ENCODE measurements at places on chromosomes 3 and 15.

DNA sequence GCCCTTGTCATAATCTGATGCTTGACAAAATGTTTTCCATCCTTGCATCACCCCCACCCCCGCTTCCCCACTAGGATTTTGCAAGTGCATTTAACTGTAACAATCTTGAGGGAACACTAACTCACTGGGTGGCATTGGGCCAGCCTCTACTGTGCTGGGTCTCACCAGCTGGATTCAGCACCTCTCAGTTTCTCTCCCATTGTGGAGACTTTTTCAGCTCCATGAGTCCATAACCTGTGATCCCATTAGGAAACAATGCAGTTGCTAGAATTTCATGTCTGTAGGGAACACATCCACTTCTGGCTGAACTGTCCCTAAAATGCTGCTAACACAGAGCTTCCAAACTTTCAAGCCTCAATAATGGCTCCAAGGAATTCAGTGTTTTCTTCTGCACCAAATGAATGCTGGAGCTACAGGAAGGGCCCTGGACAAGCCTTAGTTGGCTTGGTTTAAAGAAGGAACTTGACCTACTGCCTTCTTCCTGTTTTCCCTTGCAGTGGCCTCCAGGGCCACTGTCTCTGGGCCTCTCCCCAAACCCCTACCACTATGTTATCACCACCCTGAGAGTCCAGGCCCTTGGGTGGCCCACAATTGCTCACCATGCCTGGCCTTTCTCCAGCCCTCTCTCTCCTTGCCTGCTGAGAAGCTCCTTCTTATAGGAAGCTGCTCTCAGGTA, 15.6 kb downstream of the CYP19A1 start:
- DNase-seq: peak; percentile 61

DNA sequence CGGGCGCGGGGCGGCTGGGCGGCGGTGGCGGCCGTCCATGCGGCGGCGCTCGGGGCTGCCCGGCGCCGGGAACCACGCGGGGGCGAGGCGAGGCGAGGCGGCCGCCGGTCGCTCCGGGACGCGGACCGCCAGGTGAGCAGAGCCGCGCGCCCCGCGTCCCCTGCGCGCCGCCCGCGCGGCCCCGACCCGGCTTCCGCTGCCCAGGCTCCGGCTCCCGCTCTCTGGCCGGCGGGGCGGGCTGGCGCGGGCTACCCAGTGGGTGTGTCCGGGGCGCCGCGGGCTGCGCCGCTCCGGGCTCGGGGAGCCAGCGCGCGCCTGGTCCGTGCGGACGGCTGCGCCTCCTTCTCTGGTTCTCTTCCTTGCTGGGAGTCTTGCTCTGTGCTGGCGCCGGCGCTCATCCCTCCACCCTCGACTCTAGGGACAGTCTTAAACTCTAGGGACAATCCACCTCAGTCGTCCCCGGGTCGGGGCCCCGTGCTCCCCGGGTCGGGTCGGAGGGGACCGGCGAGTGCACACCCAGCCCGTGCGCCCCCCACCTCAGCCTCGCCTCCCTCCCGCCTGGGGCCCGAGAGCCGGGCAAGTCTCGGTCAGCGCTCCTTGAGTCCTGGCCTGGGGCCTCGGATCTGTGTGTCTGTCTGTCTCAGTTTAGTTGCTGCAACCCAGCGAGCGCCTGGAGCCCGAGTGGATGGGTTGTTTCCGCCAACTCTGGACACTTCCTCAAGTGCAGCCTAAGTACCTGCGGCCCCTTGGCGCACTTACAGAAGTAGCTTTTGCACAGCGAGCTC, 488 bp downstream of the THSD4 start:
- DNase-seq: no peak

- DNase-seq: no peak
Observed at GRCh38 chr3:18738393-18739098, 313.4 kb upstream of the SATB1 start.

GRCh38 chr15:31207246-31207645, 105.7 kb upstream of the TRPM1 start:
- no peak for DNase-seq

DNA sequence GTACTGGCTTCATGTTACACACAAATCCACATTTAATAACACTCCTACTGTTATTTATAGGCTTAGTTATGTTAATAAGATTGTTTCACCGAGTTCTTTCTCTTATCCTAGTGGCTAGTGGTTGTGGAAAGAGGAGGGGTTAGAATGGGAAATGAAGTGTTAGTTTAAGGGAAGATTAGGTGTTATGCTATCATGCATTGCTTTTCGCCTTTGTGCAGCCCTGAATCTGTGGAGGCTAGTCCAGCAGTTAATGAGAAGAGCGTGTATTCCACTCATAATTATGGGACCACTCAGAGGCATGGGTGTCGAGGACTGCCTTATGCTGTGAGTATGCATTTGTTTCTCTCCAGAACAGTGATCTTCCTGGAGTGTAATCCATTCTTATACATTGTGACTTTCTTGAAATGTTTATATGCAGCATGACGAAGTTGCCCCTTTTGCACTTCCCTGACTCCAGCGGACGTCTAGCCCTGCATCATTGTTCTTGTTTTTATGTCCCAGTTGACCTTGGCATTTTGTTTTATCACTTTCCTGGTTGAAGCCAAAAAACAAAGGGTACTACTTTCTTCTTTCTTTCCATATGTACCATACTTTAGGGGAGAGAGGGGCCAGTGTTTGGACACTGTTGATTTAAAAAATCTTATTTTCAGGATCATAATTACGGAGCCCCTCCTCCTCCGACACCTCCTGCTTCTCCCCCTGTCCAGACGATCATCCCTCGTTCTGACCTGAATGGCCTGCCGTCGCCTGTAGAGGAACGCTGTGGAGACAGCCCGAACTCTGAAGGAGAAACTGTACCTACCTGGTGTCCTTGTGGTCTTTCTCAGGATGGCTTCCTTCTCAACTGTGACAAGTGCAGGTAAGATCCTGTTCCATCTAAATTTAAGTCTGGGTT, 36.5 kb downstream of the SETD5 start:
- DNase-seq: no peak

DNA sequence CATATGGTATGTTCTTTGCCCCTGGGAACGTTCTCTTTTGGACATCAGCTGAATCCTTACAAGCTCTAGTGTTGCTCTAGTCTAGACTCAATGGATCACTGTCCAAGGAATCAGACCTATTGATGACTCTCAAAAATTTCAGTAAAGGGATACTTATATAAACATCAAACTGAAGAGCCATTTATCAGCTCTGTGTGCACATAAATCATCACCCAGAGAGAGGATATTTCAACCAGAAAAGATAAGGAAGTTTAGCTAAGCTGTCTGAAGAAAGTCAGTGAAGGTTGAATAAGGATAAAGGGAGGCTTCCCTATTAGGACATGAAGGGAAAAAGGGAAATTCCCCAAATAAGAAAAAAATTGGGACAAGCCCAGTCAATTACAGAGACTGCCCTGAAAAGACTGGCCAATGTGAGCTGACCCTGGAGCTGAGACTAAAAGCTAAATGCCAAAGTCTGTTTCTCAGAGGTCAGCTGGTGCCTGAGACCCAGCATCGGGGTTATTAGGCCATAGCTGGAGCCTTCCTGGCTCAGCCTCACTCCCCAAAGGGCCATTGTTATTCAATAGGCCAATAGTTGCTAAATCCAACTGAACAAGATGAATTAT, 424.1 kb upstream of the THBS1 start:
- DNase-seq: no peak

GRCh38 chr3:113275583-113275928, 64.2 kb downstream of the BOC start:
- DNase-seq: no peak

GRCh38 chr15:62026487-62027262, 33.6 kb downstream of the VPS13C start:
- DNase-seq: no peak

DNA sequence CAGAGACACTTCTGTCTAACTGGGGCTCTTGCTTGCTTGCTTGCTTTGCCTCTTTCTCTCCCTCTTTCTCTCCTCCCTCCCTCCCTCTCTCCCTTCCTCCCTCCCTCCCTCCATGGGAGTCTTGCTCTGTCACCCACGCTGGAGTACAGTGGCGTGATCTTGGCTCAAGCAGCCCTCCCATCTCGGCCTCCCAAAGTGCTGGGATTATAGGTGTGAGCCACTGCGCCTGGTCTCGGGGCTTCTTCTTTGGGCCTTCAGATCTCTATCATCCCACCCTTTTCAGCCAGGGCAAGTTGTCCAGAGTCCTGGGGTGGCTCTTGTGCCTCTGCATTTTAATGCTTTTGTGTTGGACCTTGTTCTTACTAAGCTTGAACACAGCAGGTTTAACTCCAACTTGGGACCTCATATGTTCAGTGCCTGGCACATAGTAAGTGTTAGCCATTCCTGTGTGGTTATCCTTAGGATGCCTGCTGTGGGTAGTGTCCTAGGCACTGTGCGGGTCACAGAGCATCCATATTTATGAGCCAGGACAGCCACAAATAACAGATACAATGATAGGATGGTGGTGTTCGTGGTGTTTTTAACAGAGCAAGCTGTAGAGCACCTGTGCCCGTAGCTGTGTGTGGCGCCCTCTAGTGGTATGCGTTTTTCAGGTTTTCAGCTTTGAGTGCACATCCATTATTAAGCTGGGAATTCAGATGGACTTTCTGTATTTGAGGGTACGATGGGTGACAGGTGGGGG, 75.1 kb downstream of the CCK start:
- no peak for DNase-seq

DNA sequence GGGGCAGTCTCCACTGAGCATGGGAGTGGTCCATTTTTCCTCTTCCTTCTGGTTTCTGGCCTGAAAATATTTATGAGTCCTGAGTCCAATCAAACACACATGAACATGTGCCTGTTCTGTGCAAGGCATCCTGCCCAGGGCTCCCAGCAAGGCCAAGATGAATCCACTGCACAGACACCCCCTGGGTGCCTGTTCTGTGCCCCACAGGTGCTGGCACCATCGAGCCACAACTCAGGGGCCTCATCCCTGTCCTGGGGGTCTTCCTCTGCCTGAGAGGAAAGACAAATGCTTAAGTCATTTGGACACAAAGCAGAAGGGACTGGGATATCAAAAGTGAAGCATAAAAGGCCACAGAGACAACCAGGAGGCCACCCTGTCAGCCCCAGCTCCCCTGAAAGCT, 87.4 kb upstream of the IQSEC1 start:
- DNase-seq: no peak

DNA sequence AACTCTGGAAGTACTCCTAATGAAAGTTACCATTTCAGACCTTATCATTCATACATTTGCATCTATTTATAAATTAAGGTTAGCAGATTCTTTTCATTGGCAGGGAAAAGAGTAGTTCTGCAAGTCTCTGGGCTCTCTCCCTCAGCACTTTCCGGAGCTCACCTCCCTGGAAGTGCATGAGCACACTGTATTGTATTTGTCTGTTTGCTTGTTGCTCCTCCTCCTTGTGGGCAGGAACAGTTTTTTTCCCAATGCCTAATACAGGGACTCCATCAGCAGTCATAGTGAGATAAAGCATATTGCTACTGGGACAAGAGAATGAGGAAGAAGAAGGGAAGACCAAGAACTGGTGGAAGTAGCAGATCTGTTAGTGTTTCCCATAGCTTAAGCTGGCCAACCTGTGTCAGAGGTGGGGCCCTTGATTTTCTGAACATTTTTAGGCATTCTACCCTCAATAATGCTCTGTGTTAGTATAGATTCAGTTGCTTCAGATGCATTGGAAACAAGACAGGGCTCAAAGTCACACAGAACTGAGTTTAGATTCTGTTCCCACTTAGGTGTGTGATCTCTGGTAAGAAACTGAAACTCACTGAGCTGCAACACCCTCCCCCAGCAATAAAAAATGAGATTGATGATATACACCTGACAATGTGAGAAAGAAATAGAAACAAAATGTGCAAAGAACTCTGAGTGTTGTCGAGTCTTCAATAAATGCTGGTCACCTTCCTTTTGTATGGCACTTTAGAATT, 407.8 kb downstream of the TUSC7 start:
- DNase-seq: no peak

DNA sequence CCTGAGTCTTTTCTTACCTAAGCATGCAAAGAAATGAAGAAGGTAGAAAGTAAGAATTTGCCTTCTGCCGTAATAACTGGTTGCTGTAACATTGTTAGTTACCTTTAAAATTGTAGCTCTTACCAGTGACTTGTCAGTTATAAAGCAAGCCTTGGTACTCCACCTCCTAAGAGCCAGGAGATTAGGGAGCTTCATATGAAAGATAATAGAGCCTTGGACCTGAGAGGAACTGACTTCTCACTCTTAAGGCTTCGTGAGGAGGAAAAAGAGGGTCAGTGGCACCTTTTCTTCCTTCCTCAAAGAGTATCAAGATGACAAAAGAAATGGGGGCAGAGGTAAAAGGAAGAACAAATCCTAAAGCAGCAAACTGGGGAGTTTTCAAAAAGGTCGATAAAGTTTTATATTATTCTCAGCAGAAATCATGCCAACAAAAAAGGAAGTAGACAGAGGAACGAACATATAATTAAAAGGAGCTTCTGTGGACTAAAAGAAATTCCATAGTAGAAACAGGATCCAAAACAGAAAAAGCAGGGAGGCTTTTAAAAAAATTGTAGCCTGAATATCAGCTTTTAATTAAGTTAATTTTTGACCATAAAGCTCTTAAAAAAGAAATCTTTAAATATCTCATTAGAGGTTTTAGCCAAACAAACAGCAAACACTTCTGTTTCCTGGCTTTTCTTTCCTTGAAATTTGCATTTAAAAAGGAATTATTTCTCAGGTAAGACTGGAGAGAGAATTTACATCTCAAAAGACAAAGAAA, 847.1 kb upstream of the ALCAM start:
- DNase-seq: no peak

GRCh38 chr3:88188436-88188835, 38.7 kb downstream of the C3orf38 start:
- no peak for DNase-seq

DNA sequence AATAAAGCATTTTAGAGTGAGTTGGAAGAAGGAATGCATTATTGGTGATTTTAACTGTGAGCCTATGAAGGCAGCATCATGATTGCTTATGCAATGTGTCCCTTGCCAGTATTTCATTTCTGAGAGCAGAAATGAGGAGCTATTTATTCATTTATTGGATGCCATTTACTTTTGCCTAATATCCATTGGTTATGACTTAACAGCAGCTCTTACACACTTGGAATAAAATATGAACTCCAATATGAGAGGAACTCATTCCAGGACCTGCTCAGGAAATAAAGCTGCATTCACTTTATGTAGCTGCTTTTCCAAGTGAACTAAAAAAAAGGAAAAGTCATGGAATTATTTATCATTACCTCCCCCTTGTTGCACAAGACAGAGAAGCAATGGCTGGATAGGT, 280.1 kb downstream of the LRTM1 start:
- DNase-seq: no peak

DNA sequence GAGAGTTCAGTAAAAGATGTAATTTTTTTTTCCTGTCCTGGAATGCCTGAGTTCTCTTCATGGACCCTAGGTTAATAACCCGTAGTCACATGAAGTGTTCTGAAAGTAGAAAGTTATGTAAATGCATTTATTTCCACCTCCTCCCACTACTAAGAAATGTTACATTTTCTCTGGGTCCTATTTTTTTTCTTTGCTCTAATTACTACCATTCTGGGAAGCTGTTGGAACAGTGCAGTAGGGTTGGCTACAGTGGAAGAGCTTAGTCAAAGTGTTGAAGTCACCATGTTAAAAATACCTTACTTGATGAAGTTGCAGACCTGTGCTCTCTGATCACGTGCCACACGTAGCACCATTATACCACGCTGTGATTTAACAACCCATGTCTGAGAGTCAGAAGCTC, 153.8 kb upstream of the TSC22D2 start:
- DNase-seq: no peak
